ENCODE measurements at places on chromosomes 11 and 22.

GRCh38 chr11:125332821-125333220, 163.2 kb downstream of the FEZ1 start:
- DNase-seq: no peak

- DNase-seq: no peak
Measured at GRCh38 chr11:35678975-35679374, 16.4 kb downstream of the TRIM44 start.

- no peak for DNase-seq
Measured at GRCh38 chr11:46435679-46436078, 44.1 kb upstream of the CHRM4 start.

- DNase-seq: no peak
Measured at GRCh38 chr11:83044958-83045712, 26.6 kb downstream of the RAB30 start.

DNA sequence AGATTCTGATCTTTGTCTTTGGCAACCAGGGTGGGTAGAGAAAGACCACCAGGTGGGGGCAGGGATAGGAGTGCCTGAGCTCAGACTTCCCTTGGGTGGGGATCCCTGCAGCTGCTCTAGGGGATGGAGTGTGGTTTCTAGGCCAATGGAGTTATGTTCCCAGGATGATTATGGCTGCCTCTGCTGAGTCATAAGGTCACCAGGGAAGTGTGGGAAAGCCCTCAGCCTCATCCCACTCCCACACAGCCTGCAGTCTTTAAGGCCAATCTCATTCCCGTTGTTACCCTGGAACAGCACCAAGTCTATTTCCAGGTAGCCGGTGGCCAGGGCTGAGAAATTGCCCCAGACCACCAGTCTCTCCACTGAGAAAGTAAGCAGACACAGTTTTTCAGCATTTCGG, 2269.3 kb upstream of the RAG2 start:
- DNase-seq: no peak

DNA sequence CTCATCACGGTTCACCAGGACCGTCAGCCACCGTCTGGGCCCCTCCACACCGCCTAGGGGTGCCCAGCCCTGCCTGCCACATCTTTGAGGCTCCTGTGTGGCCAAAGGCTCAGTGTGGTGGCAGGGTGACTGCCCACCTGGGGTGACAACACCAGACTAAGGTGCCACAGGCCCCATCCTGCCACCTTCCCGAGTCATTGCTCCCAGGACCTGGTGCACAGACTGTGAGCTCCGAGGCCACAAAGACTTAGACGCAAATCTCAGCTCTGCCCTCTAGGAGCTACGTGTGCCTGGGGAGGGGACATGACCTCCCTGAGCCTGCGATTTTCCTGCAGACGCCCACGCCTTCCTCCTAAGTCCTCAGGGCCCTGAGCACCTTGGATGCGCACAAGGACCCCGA, 36.5 kb downstream of the KIAA0930 start:
- no peak for DNase-seq

- DNase-seq: no peak
Measured at GRCh38 chr11:87254562-87254961, 216.8 kb downstream of the TMEM135 start.

- no peak for DNase-seq
Measured at GRCh38 chr11:32851251-32851650, 21.5 kb downstream of the PRRG4 start.

GRCh38 chr11:79333355-79333754, 107.5 kb downstream of the TENM4 start:
- no peak for DNase-seq

- no peak for DNase-seq
Measured at GRCh38 chr22:22593250-22593649, 34.2 kb upstream of the PRAME start.

GRCh38 chr22:20857838-20858614, 585 bp downstream of the PI4KA start:
- peak; percentile 88 for DNase-seq

DNA sequence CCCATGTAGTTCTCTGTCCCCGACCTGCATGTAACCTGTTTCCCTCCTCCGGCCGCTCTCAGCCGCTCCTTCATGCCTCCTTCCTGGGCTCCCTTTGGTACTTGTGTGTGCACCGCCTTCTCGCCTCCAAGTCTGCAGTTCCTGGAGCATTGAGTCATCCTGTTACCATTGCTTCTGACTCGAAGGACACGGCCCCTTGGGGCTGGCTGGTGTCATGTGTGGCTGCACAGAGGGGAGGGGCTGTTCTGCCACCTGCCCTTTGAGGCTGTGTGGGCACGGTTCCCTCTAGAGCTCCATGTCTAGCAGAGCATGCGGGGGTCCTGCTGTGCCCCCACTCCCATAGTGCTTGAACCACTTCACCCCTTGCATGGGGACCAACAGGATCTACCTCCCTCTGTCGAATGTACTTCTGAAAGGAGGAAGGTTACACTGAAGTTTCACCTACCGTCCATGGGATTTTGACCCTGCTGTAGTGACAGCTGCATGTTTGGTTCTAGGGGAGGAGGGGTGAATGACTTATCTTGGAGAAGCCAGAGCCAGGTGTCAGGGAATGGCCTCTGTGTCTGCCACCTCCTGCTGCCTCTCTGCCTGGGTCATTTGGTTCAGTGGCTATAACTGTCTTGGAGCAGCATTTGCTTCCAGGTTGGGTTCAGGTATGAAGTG, 39.6 kb downstream of the BCR start:
- DNase-seq: peak; percentile 71

GRCh38 chr22:31185056-31185455, 25.1 kb downstream of the RNF185 start:
- no peak for DNase-seq

DNA sequence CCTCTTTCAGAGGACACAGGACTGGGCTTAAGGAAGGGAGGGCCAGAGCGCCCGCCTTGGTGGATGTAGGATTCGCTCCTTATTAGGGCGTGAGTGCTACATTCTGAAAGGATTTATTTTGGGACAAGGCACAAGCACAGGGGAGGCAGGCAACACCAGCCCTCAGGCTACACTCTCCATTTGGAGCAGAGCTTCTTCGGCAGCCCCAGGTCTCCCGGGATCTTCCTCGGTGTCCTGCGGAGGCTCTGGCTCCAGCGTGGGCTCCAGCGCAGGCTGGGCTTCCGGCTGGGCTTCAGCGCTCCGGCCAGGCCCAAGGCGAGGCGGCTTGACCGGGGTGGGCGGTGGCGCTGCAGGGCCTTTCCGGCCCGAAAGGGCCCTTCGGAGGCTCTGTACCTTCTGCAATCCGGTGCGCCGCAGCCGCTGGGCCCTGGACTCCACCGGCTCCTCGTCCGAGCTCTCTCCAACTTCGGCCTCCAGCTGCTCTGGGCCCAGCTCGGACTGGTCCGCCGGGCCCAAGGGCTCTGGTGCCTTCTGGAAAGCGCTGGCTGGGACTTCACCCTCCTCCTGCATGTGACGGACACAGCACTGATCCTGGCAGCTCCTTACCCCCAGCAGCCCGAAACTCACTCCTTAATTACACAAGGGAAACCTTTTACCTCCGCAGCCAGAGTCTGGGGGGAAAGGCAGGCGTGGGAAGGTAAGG, 1.1 kb downstream of the CAVIN3 start:
- DNase-seq: peak; percentile 7

GRCh38 chr11:77410076-77410827, 63.6 kb downstream of the PAK1 start:
- no peak for DNase-seq

DNA sequence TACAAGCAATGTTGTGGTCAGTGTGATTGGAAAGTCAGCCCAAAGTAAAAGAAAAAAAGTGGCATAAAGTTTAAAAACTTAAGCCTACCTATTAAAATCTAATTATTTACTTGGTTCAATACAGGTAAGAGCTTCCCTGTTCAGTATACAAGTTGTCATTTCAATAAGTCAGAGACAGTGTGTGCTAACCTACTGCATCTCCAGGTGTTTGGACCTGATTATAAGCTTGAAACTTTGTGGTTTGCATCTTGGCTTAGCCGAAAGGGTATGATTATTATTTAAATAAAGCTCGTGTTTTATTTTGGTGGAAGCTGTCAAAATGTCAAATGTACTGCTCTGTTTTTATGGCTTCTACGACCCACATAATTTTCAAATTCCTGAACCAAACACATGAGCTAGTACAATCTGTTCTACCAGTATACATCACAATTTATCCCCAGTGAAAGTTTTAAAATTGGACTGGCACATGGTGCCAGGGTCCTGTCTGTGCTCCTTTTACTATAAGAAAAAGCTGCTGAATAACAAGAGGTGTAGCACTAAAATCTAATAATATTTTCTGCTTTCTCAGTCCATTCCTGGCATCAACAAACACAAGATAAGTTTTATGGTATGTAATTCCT, 103.9 kb upstream of the ANO3 start:
- DNase-seq: no peak

DNA sequence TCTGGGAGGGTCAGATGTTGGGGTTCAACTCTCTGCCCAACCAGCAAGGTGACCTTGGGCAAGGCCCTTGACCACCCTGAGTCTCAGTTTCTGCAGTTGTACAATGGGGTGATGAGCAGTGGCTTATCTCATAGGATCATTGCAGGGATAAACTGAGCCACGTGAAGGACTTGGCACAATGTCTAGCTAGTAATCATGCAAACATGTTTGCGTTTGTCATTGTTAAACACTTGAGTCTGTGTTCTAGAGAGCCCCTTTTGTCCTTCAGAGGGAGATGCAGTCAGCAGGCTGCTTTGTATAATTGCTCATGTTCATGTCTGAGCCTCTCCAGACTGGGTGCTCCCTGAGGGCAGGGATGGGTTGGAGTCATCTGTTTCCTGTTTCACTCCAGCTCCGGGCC, 15.8 kb downstream of the CD82 start:
- no peak for DNase-seq

DNA sequence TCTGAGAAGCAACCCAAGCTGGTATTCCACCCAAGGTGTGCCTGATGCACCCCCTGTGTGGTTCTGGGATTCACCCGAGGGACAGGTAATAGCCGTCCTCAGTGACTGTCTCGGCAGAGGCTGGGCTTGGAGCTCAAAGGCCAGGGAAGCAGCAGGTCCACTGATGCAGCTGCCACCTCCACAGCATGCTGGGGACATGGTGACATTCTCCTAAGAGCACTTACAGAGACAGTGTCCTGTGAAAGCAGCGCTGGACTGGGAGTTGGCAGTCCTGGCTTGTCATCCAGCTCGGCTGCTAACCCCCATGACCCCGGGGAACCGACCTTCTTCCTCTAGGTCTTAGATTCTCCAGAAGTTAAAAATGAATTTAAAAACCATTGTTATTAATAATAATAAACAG, 72.8 kb downstream of the RPUSD4 start:
- DNase-seq: no peak

DNA sequence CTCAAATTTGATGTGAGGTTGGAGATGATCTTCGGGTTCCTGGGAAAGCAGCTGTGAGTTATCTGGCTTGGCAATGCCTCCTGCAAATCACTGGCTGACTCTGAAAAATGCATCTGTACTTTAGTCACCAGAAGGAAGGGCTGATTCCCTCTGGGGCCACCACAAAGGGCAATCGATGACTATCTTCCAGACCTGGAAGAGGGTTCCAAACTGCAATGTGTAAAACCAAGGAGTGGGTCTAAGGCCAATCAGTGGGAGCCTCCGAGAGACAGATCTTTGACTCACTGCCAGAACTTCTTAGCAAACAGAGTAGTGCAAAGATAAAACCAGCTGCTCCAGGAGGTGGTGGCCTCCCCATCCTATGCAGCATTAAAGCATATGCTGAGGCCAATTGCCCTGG, 29.1 kb upstream of the PAK1 start:
- no peak for DNase-seq

GRCh38 chr11:10355257-10355661, 50.4 kb downstream of the ADM start:
- DNase-seq: no peak

DNA sequence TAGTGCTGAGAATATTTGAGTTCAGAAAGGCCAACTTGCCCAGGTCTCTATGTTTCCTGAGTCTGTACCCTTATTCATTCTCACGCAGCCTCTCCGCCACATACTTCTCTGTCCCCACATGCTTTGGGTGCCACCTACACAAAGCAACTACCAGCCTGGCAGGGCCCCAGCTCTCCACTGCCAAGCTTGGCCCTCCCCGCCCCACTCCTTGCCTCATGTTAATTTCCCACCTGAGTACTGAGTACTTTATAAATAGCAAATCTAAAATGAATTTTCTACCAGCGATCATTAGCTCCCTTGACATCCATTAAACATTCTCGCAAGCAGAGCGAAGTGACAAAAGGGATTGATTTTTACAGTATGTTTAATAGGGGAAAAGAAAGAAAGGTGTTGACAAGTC, 20.8 kb downstream of the NTM start:
- DNase-seq: no peak

- DNase-seq: no peak
Measured at GRCh38 chr22:33139937-33140336, 81.8 kb upstream of the SYN3 start.

- DNase-seq: no peak
Measured at GRCh38 chr22:23089010-23089409, 18.7 kb downstream of the GNAZ start.

- no peak for DNase-seq
Measured at GRCh38 chr22:43476341-43476740, 64.5 kb downstream of the MPPED1 start.

- DNase-seq: no peak
Measured at GRCh38 chr11:28092786-28093185, 15.2 kb downstream of the KIF18A start.

DNA sequence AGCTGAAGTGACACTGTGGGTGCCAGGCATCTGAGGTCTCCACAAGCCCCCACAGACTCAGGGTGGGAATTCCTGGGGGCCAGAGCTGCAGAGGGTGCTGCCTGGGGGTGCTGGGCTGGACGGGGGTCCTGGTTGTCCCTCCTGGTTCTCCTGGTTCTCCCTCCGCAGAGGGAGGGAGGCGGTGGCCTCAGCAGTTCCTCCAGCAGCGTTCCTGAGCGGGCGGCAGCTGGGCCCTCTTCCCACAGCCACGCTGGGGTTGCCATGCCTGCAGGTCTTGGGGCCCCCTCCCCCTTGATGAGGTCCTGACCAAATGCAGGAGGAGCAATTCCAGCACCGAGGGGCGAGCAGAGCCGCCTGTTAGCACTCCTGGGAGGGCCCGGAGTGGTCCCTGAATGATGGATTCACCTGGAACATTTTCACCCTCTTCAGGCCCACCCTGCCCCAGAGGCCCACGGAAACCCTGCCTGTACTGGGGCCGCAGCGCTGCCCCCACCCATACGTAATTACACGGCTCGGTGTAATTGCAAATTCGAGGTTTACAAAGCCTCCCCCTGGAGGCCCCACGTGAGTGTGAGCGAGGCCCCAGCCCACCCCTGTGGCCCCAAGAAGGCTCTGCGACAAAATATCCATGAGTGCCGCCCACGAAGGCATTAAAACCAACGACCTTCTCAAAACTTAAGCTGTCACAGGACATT, 635 bp downstream of the C11orf21 start:
- no peak for DNase-seq

DNA sequence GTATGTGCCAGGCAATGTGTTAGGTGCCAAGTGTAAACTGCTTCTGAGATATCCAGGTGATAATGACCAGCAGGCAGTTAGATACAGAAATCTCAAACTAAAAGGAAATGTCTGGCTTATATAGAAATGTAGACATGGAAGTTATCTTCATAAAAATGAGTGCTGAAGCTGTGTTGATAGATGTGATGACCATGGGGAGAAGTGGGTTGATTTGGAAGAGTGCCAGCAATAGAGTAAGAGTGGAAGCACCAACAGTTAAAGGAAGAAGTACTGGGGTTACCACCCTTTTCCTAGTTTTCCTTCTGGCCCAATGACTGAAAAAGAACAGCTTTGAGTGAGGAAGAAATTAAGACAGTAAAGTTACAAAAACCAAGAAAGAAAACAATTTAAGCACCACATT, 68.5 kb downstream of the C2CD3 start:
- no peak for DNase-seq
